Activated T-cell treated with anti-CD3 and anti-CD28 coated beads for 24 hours (primary cell): ENCODE measurements at places on chromosomes 5 and 9.

- no peak for DNase-seq
Observed at GRCh38 chr5:102627315-102627714, 127.8 kb upstream of the PAM start.

- no peak for DNase-seq
Observed at GRCh38 chr5:124923131-124923530, 176.7 kb upstream of the ZNF608 start.

DNA sequence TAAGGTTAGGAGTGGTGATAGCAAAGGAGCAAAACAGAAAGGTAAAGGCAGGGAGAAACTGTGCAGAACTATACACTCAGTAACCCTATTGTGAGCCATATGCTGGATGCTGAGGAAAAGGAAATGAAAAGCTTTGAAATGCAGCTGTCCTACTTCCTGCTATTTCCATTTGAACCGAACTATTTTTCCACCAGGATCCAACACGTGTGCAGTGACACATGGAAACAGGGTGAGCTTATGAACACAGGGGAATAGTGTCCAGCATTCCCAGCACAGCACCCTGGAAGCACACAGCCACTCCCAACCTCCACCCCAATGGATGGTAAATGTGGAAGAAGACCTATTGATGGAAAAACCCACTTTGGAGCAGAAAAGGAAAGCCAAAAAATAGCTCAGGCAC lies 69.0 kb upstream of the SLC12A2 start:
- DNase-seq = no peak

GRCh38 chr9:38694676-38695075 lies 25.3 kb downstream of the FAM240B start:
- DNase-seq = no peak

DNA sequence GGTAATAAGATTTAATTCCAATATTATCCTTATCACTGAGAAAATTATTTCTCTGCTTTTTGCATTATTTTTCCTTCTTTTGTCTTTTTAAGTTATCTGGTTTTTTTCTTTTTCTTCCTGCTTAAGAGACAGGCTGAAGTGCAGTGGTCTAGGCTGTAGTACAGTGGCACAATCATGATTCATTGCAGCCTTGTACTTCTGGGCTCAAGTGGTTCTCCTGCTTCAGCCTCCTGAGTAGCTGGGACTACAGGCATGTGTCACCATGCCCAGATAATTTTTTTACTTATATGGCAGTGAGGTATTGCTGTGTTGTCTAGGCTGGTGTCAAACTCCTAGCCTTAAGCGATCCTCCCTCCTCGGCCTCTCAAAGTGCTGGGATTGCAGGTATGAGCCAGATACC lies 93.9 kb downstream of the SLC44A1 start:
- DNase-seq = no peak

GRCh38 chr5:100406640-100407039 lies 128.5 kb upstream of the FAM174A start:
- no peak for DNase-seq

DNA sequence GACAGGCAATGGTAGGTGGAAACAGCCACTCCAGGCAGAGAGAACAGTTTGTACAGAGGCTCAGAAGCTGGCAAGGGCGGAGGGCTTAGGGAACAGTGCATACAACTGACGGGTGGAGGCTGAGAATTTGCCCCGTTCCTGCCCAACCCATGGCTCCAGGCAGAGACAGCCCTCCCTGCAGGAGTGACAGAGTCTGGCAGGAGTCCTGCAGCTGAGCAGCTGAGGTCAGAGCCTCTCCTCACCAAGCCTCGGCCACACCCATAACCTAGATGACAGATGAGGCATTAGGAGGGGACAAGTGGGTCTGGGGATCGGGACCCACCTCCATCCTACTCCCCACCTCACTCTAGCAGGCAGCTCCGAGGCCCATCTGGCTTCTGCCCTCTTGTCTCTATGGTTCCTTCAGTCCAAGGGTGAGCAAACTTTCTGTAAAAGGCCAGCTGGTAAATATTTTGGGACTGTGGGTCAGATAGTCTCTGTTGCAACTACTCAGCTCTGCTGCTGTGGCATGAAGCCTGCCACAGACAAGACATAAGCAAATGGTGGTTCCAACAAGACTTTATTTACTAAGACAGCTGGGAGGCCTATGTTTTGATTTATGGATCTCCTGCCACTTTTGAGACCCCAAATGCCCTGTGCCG lies 83.7 kb downstream of the SH3TC2 start:
- DNase-seq = no peak

DNA sequence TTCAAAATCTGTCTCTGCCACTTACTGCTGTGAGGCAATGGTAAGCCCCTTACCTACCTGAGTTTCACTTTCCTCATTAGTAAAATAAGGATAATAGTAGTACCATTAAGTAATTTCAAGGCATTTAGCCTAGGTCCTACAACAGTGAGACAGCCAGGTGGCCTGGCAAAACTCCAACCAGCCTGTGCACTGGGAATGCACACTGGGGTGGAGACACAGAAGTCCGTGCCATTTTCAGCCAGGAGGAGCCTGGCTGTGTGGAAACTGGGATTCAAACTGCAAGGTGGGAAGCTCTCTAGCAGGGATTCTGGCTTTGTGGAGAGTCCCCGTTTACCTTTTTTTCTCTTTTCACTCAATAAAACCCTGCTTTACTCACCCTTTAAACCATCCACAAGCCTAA lies 630.4 kb downstream of the PRELID2 start:
- DNase-seq = no peak

GRCh38 chr5:71573591-71573990 lies 13.5 kb upstream of the MCCC2 start:
- no peak for DNase-seq

GRCh38 chr9:121325387-121325786 lies 44.7 kb downstream of the STOM start:
- no peak for DNase-seq

DNA sequence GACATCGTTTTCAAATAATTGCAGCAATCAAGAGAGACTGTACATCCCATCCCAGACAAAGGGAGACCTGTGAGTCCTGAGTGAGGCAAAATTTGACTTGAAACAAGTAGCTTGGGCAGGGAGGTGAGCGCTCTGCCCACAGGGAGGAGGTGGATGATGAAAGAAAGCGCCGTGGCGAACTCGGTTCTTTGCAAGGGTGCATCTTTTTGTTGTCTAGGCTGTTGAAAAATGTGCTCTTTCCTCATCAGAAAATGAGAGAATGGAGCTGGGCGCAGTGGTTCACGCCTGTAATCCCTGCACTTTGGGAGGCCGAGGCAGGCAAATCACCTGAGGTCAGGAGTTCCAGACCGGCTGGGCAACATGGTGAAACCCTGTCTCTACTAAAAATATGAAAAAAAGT lies 150.5 kb downstream of the GAPVD1 start:
- no peak for DNase-seq

DNA sequence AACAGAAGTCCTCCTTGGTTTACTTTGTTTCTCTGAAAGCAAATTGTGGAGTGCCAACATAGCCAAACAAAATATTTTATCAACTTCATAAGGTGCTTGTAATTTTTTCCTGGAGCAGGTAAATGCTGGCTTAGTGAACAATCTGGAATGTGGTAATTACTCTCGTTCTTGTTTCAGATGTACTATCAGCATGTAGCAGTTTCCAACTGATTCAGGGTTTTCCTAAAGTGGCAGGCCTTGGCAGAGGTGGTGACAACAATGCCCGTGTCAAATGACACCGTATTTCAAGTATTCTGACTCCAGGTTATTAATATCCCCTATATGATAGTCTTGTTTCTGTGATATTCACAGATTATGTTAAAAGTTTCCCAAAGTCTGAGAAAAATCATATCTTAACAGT lies 1.2 kb downstream of the C9orf72 start:
- no peak for DNase-seq

DNA sequence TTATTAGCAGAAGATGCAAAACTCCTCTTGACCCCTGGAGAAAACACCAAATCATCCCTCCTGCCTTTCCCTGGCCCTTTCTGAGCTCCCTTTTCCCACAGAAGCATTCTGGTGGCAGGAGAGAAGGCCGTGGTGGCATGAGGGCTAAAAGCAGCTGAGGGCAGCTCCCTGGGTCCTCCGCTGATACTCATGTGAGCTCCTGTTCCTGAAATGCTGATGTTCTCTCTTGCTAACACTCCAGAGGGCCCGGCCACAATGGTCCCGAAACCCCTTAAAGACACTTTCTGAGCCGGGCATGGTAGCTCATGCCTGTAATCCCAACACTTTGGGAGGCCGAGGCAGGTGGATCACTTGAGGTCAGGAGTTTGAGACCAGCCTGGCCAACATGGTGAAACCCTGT lies 183.1 kb downstream of the HSPA4 start:
- no peak for DNase-seq

- no peak for DNase-seq
Observed at GRCh38 chr9:121326130-121326838, 43.8 kb downstream of the STOM start.

- DNase-seq = no peak
Observed at GRCh38 chr9:127183814-127184582, 61.6 kb upstream of the ANGPTL2 start.

GRCh38 chr5:108917596-108917995 lies 169.9 kb downstream of the FER start:
- DNase-seq = no peak

GRCh38 chr5:158174918-158175851 lies 316.2 kb upstream of the CLINT1 start:
- peak; percentile 32 for DNase-seq

DNA sequence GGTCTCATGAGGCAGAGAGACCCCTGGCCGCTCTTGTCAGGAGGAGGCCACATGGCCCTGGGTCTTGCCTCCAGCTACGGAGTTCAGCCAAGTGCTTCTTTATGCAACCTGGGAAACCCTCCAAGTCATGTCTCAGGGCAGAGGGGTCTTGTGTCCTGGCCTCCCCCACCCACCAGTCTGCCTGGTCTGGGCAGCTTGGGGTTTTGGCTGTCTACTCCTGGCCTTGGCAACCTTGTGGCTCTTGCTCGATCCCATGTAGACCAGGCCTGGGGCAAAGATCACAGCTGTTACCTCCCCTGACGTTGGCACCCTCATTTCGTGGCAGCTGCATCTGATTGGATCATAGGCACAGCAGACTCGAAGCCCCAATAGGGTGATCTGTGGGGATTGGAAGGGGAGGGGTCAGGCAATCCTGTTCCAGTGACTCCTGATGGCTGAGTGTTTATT lies 28.4 kb downstream of the JADE2 start:
- DNase-seq = no peak

DNA sequence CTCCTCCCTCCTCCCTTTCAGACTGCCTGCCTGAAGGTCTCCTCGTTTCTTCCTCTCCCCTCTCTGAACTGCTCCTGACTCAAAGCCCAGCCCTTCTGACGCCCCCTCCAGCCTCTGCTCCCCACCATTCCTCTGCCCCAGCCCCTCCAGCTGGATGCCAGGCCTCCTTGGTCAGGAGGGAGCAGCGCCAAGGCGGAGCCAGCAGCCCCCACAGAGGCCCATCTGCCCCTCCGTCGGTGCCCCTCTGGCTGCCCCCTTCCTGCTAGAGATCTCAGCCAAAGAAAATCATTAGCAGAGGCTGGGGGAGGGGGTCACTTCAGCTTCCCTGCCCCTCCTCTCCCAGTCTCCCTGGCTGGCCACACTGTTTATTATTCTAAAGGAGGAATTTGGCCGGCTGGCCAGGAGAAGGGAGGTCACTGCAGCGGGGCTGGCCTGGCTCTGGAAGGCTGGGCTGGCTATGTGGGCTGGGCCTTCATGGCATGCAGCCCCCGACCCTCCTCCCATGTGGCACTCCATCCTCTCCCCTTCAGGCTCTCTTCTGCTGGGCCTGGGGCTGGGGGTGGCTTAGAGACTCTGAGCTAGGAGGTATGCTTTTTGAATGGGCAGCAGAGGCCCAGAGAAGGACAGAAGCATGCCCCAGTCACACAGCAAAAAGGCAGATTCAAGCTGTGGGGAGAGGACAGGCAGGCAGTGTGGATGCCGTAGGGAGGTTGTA lies 16.9 kb downstream of the PDGFRB start:
- no peak for DNase-seq

DNA sequence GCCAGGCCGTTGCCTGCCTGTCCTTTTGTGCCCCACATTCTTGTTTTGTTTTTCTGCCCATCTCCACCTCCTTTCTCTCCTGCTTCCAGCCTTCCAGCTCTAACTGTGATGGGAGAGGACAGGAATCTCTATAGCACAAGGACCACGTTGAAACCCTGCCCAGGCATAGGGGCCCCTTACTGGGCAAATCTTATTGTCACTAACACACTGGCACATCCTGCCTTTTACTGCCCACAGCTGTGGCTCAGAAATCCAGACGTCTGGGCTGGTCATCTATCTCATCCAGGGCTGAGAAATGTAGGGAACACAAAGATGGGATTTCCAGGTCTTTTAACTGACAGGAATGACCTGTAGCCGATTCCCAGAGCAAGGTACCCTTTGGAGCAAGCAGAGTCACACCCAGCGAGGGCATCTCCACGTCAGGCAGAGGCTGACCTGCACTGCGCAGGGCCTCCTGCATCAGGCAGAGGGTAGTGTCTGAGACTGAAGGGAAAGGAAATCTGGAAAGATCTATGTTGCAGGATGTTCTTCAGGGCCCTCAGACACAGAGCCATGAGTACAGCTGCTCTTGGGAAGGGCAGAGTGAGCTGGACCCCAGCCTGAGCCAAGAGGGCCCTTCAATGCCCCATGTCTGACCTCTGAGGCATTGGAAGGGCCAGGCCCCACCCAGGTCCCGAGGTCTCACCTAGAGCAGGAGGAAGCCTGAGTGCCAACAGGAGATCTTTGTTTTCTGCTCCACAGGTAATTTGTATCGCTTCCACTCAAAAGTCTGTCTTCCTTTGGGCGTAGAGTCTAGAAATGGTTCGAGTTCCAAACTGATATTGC lies 278.8 kb downstream of the FSTL4 start:
- DNase-seq = no peak

DNA sequence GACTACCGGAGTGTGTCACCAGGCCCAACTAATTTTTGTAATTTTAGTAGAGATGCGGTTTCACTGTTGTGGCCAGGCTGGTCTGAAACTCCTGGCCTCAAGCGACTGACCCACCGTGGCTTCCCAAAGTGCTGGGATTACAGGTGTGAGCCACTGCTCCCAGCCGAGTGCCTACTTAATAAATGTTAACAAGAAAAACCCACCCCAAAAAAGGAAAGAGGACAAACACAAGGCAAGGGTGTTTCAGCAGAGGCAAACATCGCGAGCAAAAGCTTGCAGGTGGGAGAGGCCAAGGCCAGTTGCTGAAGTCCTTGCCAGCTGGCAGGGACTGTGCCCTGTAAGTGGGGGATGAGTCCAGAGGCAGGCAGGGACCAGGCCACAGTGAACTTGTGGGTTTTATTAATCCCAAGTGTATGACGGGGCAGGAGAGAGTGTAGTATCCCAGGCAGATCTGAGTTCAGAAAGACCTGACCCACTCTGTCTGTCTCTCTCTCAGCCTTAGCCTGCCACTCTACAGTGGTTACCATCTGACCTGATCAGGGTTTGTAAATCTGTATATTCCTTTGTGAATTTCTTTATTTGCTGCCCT lies 6.4 kb upstream of the FPGS start:
- DNase-seq = no peak

DNA sequence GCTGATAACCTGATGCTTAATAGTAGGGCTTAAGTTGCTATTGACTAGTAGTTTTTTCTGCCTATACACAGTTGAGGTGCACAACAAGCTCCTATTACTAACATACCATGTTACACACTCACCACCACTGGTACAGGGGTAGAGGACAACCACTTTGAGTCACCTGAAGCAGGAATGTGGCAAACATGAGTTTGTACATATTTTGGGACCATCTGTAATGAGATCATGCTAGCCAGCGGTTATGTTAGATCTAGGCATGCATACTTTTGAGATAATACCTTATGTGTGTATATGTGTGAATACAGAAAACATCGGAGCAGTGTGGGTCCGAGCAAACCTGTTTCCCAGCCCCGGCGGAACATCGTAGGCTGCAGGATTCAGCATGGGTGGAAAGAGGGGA lies 72.8 kb upstream of the NXNL2 start:
- no peak for DNase-seq

GRCh38 chr9:3708751-3709150 lies 182.9 kb upstream of the RFX3 start:
- no peak for DNase-seq

- no peak for DNase-seq
Observed at GRCh38 chr9:95773053-95773418, 102.5 kb upstream of the ERCC6L2 start.
